ENCODE measurements at places on chromosomes 3 and 15. TPM values are rescaled to one million over a fixed set of nuclear protein-coding genes. Genes with fewer than 3 reads are reported as not detected.

LRRIQ4 gene
- 1.3 TPM for total RNA-seq

IGSF10 gene
- 0.55 TPM for total RNA-seq

DOCK3 gene
- total RNA-seq: 15.2 TPM

MEIS2 gene
- 25.0 TPM for total RNA-seq

ABHD2 gene
- total RNA-seq: 86.8 TPM

SLC9A9 gene
- total RNA-seq: 1.7 TPM

MUSTN1 gene
- not detected for total RNA-seq

ASB14 gene
- total RNA-seq: not detected

SERPINI2 gene
- total RNA-seq: not detected

TRPM1 gene
- total RNA-seq: not detected

GOLGA6L4 gene
- total RNA-seq: 1.8 TPM

TLR9 gene
- 0.30 TPM for total RNA-seq

CMTM7 gene
- 37.1 TPM for total RNA-seq

PLA2G4E gene
- total RNA-seq: not detected

MST1 gene
- 16.8 TPM for total RNA-seq

LTK gene
- total RNA-seq: 0.11 TPM

SCAMP2 gene
- 84.6 TPM for total RNA-seq

MFAP1 gene
- 22.3 TPM for total RNA-seq

AGBL1 gene
- total RNA-seq: not detected

GALNT15 gene
- not detected for total RNA-seq

KY gene
- not detected for total RNA-seq

GHSR gene
- not detected for total RNA-seq

INSYN1 gene
- not detected for total RNA-seq

PCBP4 gene
- 14.7 TPM for total RNA-seq

PRICKLE2 gene
- total RNA-seq: 7.9 TPM

SLC12A1 gene
- total RNA-seq: not detected

RNF111 gene
- 30.2 TPM for total RNA-seq

SMCO1 gene
- total RNA-seq: not detected

CFAP100 gene
- total RNA-seq: not detected

CSTA gene
- 16.8 TPM for total RNA-seq
